ENCODE measurements at places on chromosomes 4 and X. TPM values are rescaled to one million over a fixed set of nuclear protein-coding genes. Genes with fewer than 3 reads are reported as not detected.

- DNase-seq: no peak
Measured at GRCh38 chr4:79184476-79184875, 141.4 kb downstream of the NAA11 start.

GRCh38 chrX:108557580-108557979, 117.9 kb downstream of the COL4A5 start:
- DNase-seq: no peak

GRCh38 chrX:20531667-20532066, 265.0 kb upstream of the RPS6KA3 start:
- DNase-seq: no peak

DNA sequence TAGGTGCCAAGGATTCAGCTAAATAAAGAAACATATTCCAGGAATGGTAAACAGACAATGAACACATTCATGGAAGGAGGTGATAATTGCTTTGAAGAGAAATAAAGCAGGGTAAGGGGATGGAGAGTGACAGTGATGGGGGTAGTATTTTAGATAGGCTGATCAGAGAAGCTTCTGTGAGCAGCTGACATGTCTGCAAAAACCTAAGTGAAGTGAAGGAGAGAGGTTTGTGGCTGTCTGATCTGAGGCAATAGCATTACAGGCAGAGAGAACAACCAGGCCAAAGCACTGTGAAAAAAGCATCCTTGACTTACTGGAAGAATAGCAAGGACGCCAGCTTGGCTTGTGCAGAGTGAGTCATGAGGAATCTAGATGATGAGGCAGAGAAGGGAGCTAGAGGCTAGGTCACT, 271.9 kb upstream of the GATB start:
- no peak for DNase-seq

DNA sequence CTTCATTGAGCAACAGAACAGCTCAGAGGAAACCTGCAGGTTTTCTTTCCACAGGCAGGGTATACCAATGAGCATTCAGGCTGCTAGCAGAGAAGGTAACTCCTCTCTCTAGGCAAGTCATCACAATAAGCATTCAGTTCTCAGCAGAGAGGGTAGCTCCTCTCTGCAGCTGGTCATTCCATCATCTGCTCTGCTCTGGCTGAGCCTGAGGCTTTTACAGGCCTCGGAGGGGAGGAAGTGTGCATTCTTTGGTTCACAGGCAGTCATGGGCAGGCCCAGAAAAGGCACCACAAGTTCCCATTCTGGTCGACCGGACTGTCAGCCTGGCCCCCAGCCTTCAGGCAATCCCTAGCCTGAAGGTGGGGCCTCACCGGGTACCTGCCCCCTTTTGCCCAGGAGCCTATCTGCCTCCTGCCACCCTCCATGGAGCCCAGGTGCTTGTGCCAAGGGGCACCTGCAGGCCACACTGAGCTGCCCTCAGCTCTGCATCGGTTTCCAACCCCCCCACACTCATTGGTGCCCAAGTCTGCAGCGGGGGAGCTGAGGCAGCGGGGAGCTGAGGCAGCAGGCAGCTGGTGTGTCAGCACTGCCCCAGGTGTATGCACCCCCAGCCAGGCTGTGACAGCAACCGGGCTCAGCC, 83.1 kb downstream of the PRDM5 start:
- DNase-seq: no peak

DNA sequence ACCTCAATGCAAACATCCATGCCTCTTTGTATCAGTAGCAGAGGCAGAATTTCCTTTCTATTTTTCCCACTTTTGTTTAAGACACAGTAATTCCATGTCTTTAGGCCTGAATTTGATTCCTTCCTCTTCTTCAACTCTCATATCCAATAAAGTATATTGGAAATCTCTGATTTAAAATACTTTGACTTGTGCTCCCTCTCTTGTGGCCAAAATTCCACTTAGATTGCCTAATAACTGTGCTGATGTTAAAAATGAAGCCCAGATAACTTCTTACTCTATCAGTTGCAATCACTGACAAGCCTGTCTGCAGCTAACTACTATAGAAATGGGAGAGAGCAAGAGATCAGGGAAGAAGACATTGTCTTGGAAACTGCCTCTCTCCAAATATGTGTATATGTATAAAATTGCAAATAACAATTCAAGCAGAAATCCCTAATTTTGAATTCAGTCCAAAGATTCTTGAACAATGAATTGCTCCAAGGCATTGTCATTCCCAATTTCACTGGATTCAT, 163.5 kb upstream of the SPIN4 start:
- DNase-seq: no peak

The HSFX3 gene
- total RNA-seq: not detected

The TBL1X gene
- total RNA-seq: 27.7 TPM
